Left kidney (tissue), 8 donors: ENCODE measurements at places on chromosomes 2 and 18. TPM values are rescaled to one million over a fixed set of nuclear protein-coding genes. Genes with fewer than 3 reads are reported as not detected.
A peak's percentile ranks its signal among the peaks of the same experiment; 100 is the strongest.

DNA sequence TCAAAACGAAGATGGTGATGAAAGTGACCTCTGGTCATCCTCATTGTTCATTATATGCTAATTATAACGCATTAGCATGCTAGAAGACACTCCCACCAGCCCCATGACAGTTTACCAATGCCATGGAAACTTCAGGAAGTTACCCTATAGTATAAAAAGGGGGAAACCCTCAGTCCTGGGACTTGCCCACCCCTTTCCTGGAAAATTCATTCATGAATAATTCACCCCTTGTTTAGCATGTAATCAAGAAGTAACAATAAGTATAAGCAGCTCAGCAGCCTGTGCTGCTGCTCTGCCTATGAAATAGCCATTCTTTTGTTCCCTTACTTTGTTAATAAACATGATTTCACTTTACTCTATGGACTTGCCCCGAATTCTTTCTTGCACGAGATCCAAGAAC, 70.5 kb upstream of the CHAC2 start:
- DNase-seq: no peak

DNA sequence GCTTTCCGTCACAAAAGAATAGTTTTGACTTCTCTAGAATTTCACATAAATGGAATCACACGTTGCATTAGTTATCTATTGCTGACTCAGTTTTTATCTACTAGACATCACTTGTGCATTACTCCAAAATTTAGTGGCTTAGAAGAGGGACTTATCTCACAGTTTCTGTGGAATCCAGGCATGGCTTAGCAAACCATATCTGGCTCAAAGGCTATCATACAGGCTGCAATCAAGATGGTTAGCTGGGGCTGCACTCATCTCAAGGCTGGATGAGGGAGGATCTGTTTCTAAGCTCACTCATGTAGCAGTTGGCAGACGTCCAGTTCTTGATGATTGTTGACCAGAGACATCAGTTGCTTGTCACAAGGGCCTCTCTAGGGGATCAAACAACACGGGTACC, 6.6 kb upstream of the DSC3 start:
- no peak for DNase-seq

DNA sequence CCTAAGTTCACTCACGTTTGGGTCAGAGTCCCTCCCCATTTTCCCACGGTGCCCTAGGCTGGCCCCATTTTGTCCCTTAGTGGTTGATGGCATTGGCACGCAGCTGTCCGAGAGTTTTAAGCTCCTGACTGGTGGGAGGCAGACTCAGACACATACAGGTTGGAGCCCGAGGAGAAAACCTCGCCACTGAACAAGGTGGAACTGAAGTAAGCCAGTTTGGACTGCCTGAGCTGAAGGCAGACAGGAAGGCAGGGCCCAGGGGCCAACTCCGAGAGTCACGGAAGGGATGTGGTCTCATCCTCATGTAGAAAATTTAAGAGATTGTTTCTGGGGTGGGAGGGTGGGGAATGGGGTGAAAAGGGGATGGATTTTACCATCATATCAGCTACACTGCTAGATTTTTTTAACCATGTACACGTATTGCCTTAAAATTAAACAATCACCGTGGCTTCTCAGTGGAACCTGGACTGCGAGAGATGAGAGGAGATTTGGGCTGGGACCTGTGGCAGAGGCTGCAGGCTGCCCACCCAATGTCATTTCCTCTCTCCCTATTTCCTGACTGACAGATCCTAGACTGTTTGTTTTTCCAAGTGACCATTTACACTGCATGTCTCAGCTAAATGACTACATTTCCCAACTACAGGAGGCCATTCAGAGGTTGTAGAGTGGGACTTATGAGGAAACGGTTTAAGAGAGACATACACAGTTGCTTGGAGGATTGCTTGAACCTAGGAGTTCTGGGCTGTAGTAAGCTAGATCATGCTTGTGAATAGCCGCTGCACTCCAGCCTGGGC, 19.4 kb upstream of the NMUR1 start:
- no peak for DNase-seq

DNA sequence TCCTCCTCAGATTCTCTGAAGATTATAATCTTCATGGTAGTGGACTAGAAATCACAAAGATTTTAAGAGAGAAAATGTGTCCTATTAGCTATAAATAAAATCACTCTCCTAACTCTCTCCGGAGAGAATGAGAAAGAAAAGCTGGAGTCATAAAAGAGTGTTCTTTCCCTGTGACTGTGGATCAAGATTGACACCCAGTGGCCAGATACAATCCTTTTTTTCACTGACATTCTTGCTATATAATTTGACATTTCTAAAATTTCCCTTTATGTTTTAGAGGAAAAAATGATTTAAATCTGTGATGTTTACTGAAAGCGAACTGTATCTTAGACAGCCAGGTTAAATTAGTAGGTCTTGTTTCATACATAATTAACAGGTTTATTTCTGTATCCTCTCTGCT, 35.4 kb upstream of the LRP2 start:
- DNase-seq: peak; percentile 27

DNA sequence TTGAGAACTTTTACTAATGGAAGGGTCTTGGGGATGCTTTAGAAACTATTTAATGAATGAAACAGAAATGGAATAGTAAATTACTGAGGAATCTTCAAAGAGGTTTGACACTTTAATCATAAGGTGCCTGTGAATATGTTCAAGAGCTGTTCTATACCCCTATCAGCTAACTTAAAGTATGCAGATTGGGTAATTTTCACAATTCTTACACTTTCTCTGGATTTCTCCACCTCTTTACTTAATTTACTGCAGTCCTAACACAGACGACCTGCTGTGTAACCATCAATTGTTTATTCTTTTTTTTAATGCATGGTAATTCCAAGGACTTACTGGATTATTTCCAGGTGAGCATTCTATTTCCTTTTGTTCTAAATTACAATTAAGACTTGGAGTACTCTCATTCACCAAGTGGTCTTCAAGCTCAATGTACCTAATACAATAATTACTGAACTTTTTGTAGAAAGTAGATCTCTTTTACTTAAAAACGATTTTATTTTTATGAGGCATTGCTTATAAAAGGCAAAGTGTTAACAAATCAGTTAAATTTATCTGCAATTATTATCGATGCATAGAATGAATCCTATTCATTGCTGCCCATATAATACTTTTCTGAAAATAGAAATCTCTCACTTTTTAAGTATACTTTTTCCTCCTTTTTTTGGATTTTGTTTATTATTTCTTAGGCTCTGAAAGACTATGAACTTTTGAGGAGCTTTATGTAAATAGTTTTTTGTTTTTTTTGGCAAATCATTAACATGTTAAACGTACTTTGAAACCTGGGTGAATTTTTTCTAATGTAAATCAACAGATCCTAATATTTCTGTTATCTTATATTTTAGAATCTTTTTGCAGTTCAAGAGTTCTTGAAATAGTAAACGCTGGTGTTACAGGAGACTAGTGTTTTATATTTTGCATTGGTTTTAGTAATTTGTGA, 5.5 kb downstream of the VSNL1 start:
- no peak for DNase-seq

DNA sequence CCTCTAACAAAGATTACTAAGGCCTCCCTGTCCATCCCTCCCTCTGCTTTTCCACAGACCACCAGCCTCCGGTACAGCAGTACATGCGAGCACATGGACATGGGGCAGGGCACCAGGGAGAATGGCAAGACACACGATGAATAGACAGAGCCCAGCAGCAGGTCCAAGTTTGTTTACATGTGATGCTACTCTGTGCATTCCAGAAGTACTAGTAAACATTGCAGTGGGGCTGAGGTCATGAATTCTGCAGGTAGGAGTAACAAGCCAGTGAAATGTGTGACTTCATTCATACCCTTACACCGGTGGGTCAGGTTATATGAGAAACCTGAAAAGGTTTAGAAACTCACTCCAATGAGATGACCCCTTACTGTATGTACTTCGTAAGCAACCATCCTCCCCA, 205.7 kb downstream of the BCL11A start:
- DNase-seq: no peak

DNA sequence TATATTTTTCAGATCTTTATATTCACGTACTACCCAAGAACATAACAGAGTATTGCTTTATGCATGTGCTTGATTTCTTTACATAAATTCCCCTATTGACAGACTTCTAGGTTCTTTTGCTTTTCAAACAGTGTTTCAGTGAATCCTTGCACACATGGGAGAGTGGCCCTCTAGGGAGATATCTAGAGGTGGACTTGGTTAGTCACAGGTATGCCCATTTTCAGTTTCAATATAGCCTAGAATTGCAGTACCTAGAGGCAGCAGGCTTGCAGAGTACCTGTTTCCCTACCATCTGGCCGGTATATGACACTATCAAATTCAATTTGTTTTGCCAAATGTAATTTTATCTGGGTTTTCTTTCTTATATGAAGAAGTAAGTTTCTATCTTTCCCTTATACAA, 36.8 kb downstream of the EML6 start:
- no peak for DNase-seq

GRCh38 chr2:73842739-73843019, 13.9 kb downstream of the STAMBP start:
- DNase-seq: no peak

GRCh38 chr2:173496746-173497145, 142.1 kb downstream of the CDCA7 start:
- DNase-seq: no peak

- peak; percentile 65 for DNase-seq
These were observed 1.2 kb upstream of the HAAO start for GRCh38 chr2:42793334-42794270.

GRCh38 chr18:79868811-79869541, 71.2 kb downstream of the KCNG2 start:
- no peak for DNase-seq

- no peak for DNase-seq
These were observed 30.0 kb downstream of the SERPINB8 start for GRCh38 chr18:63999871-64000270.

DNA sequence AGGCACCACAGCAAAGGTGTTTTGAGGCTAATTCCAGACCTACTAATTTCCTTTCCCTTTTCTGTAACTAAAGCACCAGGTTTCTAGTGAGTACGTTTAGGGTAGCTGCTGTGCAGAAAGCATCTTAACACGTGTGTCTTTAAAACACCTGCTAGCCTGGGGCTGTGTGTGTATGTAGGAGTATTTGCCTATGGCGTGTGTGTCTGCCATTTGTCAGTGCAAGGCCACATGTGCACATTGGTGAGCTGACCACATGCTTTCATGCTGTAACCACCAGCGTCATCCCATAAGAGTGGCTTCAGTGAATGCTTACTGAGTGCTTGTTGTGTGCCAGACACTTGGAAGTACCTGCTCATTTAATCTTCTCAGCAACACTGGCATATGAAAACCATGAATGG, 241.6 kb downstream of the SEPTIN10 start:
- no peak for DNase-seq

DNA sequence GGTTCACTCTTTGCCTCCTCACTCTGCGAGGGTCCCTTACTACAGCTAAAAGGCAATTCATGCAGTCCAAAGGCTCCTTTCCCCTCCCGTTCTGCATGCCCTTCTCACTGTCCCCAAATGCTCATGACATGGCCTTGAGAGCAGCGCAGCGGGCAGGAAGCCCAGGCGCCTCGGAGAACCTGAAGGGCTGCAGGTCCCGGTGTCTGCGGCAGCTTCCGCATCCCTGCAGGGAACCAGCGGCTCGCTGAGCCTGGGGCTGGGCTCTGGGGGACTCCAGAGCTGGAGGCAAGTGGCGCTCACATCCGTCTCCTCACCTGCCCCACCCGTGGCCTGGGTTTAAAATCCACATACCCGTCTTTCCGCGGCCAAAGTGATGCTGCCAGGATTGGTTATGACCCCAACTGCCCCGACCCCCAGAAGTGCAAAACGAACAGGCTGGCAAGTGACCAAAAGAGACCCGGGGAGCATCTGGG, 462 bp upstream of the CIDEA start:
- no peak for DNase-seq

- no peak for DNase-seq
These were observed 14.3 kb downstream of the KCNK3 start for GRCh38 chr2:26706616-26707473.

- DNase-seq: no peak
These were observed 106.3 kb downstream of the RNF144A start for GRCh38 chr2:7023542-7023941.

DNA sequence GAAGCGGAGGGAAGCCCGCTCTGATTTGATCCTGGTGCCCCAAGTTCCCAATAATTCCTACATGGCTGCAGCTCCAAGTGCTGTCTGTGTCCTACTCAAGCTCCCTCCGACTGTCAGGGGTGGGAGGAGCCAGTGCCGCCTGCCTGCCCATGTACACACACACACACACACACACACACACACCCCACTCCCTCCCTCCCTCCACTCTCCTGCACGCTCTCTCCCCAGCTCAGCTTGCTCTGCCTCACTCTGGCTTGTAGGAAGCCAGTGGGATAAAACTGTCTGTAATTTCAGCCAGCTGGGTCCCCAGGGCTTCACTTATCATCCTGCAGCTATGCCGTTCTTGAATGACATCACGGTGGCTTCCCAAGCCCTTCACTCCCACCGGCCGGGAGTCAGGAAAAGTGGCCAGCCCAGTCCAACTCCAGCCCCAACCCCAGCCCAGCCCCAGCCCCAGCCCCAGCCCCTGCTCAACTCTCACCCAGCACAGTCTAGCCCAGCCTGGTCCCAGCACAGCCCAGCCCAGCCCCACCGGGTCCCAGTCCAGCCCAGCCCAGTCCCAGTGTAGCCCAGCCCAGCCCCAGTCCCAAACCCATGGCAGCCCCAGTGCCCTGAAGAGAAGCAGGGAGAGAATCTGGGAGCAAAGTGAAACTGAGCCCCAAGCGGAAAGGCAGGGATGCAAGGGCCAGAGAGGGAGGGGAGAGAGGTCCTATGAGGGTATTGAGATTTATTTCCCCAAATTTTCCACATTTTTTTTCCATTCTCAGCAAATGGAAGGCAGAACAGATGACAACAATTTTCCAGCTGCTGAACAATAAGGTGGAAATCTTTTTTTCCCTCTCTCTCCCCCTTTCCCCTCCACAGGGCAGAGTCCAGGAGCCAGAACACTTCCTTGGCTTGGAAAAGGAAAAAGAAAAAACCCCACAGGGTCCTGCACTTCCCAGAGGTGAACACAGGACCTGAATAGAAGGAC, 144.0 kb downstream of the TNS1 start:
- peak; percentile 95 for DNase-seq

- DNase-seq: no peak
These were observed 1500.6 kb upstream of the TMEFF2 start for GRCh38 chr2:193695367-193695766.

Gene INHBB
- polyA plus RNA-seq: not detected
